ENCODE measurements at places on chromosomes 5 and 9.

DNA sequence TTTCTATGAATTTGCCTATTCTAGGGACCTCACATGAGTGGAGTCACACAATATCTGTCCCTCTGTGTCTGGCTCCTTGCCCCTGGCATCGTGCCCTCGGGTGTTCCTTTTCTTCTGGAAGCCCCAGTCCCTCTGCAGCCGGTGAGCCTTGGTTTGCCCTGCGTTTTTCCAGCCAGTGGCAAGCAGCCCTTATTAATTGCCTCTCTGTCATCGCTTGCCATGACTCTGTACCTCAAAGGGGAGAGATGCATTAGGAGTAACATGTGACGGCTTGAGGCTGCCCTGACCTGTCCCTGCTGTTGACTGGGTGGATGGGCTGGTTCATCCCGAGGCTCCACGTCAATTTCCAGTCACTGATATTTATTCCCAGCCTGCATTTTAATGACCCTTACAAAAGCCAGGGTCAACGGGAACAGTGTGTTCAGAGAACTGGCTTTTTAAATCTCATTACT, 87.3 kb downstream of the CFAP90 start:
- DNase-seq: no peak

DNA sequence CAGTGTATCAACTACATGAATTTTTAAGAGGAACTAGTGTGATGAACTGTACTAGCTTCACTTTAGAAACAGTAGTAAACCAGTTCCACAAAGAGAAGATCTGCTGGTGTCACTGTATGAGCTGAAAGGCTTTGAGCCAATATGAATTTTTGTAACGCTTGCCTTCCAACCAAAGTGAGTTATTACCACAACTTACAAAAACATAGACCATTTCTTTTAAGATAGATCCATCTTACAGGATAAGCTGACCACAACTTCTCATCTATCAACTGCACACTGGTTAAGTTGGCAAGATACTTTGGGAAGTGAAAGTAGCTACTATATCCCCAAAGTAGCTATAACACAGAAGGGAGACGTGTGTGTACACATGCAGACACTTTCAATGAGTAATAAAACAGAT, 849.6 kb upstream of the DMAC1 start:
- no peak for DNase-seq

DNA sequence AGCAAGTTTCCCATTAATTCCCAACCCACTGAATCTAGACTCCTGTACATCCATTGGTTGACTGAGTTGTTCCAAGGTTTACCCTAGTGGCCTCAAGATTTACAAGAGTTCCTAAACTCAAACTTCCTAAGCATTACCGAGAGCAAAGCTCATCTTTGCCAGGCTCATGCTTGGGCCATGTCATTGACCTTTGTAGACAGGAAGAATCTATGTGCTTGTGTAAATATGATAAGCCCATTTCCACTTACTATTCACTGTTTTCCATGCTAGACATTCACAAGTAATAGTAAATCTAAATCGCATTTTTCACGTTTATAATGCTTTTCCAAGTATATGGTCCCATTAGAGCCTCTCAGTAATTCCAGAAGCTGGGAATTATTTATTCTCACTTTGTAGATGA, 534.5 kb upstream of the CLINT1 start:
- DNase-seq: no peak

- peak; percentile 88 for DNase-seq
Measured at GRCh38 chr5:173800340-173800739, 87.8 kb upstream of the CPEB4 start.

DNA sequence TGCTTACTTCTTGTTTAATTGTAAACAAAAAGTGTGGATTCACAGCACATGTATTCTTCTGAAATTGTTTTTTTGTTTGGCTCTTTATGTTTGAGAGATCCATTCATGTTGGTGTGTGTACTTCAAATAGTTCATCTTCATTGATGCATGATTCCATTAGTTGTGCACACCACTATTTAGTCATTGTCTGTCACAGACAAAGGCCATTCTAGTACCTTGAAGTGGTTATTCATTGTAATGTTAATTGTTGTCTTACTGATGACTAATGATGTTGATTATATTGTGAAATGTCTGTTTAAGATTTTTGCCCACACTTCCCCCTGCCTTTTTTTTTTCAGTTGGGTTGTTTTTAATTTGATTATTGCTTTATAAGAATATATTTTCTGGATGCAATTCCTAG, 391.3 kb downstream of the DIRAS2 start:
- DNase-seq: peak; percentile 83

- no peak for DNase-seq
Measured at GRCh38 chr9:135419106-135419505, 60.5 kb upstream of the PPP1R26 start.

DNA sequence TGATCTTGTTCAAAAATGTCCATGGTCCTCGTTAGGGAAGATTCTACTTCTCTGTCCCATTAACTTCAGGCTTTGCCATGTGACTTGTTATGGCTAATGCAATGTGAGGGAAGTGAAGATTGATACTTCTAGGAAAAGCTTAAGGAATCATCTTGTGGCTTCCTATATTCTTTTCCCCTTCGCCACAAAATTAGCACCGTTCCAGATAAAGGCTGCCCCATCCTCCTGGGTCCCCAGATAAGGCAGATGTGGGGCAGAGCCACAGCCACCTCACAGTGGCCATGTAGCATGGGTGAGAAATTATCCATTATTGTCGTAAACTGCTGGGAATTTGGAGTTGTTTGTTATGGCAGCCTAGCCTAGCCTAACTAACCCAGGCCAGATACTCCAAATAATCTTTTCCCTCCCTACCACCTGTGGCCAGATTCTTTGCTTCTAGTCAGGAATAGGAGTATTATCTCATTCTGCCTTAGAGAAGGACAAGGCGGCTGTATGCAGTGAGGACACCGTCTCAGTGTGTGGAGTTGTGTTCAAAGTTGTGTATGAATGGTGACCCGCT, 31.9 kb upstream of the BOD1 start:
- DNase-seq: no peak

DNA sequence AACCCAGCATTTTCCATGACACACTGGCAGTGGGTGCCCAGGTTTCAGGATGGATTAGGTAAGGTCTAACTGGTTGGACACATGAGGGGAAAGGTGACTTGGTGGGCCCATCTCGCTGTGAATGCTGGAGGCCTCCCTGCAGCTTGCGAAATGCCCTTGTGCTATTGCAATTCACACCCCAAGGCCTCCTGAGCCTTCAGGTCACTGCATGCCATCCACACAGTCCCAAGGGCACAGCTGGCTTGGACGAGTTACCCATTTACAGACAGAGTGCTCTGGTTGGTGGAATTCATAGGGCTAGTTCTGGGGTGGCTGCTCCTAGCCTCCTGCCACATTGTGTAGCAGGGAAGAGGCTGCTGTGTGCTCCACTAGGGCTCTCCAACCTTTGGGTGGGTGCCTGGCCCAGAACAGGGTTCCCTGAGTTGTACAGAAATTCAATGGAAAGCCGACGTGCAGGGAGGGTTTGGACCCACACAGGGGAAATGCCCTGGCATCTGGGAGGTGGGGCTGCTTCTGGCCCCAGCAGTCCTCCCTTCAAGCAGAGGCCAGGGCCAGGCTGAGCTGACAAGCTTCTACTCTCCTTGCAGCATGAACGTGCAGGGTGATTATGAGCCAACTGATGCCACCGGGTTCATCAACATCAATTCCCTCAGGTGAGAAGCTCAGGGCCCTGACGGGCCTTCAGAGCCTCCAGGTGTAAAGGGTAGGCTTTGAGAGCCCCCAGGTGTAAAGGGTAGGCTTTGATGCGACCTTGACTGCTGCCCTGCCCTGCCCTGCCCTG, 54.3 kb downstream of the ASS1 start:
- DNase-seq: peak; percentile 15

DNA sequence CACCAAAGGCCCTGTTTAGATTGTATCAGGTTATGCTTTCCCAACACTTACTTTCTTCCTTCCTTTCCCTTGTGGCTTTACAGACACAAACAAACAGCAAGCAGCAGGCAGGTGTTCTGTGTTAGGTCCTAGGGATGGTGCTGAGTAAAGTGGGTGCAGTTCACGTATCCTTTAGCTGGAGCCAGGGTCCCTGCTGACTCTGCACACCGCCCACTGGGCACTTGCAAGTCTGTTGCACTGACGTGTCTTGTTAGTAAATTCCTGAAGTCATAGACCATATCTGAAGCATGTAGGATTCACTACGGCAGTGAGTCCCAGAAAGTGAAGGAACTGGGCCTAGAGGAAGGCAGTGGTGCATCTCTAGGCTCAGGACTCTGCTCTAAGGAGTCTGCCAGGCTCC, 96.5 kb downstream of the DAPK1 start:
- DNase-seq: peak; percentile 93

DNA sequence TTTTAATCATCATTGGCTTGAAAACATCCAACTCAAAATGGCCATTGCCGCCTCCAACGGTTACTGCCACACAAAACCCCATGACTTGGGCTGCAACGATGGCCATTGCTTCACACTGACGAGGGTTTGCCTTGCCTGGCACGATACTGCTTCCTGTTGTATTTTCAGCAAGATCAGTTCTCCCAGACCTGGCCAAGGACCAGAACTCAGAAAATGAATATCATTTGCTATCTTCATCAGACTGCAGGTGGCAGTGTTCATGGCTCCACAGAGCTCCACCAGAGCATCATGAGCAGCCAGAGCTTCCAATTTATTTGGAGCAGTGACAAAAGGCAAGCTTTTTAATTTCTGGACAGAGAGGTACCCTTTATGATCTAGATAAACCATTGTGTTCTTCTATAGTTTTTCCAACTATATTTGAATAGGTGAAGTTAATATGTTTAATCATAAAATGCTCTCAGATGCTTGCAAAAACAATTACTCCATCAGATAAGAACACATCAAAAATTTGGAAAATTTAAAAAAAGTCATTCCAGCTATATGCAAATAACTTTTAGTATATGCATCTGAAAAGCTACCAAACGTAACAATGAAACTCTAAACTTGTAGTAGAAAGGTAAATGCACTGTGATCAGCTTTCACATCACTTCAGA, 10.4 kb downstream of the AMACR start:
- DNase-seq: peak; percentile 78

GRCh38 chr9:84917366-84918070, 248.0 kb downstream of the NTRK2 start:
- DNase-seq: peak; percentile 25

DNA sequence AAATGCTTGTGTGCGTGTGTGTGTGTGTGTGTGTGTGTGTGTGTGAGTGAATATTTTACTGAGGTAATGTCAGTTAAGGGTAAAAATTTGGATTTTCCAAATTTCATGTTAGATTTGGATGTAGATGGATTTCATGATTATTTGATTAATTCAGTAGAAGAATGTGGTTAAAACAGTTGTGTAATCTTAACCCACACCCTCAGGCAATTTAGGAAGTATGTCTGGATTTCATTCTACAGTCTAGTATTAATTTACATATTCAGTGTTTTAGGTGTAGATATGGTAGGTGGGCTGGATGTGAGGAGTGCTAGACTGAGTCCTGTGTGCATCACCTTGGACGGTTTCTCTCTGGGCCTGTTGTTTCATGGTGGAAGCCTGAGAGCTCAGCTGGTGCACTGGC, 99.1 kb upstream of the CKMT2 start:
- DNase-seq: no peak

- DNase-seq: no peak
Measured at GRCh38 chr5:123066016-123066415, 23.0 kb upstream of the PRDM6 start.

DNA sequence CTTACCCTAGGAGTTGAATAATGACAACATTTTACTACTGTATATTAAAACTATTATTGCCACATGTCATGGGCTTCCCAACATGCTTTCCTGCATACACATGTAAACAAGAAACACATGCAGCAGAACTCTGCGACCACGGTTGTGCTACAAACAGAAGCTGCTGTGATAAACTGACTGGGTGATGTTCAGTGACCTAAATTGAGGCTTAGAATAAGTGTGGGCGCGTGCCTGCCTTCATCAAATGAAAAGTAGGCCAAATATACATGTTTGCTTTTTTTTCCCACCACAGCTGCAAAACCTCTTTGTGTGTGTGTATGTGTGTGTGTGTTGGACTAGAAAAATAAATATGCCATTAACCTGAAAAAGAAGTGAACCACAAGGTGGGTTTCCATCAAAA, 1202.1 kb downstream of the PTPRD start:
- no peak for DNase-seq

GRCh38 chr5:20649966-20650365, 662.0 kb upstream of the CDH18 start:
- DNase-seq: no peak

GRCh38 chr5:143077453-143078103, 307.4 kb downstream of the ARHGAP26 start:
- DNase-seq: no peak

DNA sequence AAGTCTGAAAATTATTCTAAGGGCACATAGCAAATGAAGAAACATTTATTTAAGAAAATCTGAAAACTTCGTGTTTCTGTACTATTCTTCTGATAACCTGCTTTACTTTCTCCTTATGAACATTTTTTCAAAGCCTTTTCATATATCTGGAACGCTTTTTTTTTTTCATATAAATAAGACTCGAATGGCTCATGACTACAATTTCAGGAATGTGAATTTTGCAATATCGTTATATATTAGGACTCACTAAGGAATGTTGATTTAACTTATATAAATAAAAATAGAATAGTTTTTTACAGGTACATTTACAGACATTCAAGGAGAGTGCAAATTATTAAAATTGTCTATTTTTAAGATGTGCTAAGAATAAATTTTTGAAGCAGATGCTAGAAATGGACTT, 42.9 kb downstream of the GPBP1 start:
- no peak for DNase-seq

- DNase-seq: peak; percentile 19
Measured at GRCh38 chr5:155884041-155884440, 442.9 kb upstream of the SGCD start.

DNA sequence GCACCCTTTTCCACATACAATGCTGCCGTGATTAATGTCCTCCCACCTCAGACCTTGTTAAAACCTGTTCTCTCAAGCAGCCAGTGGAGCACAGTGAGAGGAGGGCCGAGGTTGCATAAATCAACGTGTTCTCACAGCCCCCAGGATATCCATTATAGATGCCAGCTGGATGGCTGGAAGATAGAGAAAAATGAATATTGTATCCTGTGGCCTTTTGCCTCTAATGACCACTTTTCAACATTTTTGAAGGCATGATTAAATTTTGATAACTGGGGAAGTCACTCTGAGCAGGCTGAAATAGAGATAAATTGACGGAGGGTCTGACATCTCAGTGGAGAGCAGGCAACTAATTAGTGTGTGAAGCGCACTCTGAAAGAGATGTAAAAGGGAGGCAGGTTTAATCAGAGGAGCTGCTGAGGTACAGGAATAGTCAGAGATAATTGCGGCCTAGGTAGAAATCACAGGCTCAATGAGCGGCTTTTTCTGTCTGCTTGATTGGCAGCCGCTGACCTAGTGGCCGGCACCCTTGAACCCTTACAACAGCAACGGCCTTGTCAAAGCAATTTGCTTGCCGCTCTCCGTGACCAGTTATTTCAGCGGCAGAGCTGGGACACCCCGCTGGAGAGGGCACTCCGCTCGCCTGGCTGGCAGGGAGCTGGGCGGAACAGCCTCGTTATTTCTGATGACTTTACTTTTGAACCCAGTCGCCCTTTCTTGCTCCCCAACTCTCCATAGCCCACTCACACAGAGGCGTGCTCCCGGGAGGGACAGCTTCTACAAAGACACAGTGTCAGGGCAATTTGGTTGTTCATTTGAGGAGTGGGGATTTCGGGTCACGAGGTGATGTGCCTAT, 560.7 kb downstream of the PSAT1 start:
- DNase-seq: no peak

GRCh38 chr5:139167063-139167462, 31.1 kb downstream of the SIL1 start:
- DNase-seq: no peak

GRCh38 chr9:124551472-124552272, 44.5 kb upstream of the NR5A1 start:
- DNase-seq: peak; percentile 84

- peak; percentile 32 for DNase-seq
Measured at GRCh38 chr9:120066315-120066714, 513.7 kb downstream of the CDK5RAP2 start.

GRCh38 chr9:20880271-20880670, 151.2 kb downstream of the HACD4 start:
- DNase-seq: no peak

Data from kidney tubule cell (primary cell).